ENCODE measurements at places on chromosomes 5 and 9.

DNA sequence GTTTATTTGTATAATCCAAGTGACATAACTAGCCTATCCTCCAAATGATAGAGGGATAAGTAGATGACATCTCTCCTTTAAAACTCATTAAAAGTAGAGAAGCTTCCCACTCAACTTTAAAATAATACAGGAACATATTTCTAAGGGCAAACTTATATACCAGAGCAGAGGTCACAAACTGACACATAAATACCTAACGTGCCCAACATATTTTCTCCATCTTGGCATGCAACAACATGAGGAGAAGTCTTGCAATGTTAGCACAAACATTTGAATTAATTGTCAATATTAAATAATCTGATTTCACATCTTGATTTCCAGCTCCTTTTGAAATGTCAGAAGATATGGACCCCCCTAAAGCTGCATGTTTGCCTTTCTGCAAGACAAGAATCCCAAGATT lies 335.0 kb downstream of the DEPDC1B start:
- DNase-seq, result no peak

- no peak for DNase-seq
Observed at GRCh38 chr9:93612796-93613154, 36.4 kb downstream of the PHF2 start.

GRCh38 chr9:132167192-132167591 lies 5.3 kb downstream of the NTNG2 start:
- DNase-seq, result no peak

GRCh38 chr5:64869419-64869818 lies 100.7 kb downstream of the CWC27 start:
- DNase-seq, result no peak

DNA sequence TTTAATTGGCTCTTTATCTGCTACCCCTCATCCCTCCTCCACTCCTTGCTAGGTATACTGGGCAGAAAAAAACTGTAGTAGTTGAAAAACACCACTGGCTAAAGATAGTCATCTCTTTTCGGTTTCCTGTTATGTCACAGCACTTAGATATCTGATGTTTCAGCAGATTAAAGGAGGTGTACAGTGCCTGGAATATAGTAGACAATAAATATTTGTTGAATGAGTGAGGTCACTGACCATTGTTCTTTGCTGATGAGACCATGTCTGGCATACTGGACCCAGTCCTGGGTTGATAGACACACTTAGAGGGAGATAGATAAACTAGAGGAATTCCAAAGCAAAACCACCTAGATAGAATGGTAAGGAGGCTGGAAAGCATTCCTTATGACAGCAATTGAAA lies 3.2 kb downstream of the GRPEL2 start:
- DNase-seq, result no peak

- DNase-seq, result no peak
Observed at GRCh38 chr5:102532123-102532522, 33.3 kb upstream of the SLCO6A1 start.

GRCh38 chr5:72522607-72523006 lies 15.4 kb upstream of the ZNF366 start:
- DNase-seq, result no peak

GRCh38 chr9:135103001-135103446 lies 15.6 kb downstream of the OLFM1 start:
- DNase-seq, result no peak

GRCh38 chr5:125813221-125813974 lies 609.8 kb upstream of the GRAMD2B start:
- no peak for DNase-seq

- DNase-seq, result no peak
Observed at GRCh38 chr5:147400126-147400809, 109.6 kb downstream of the DPYSL3 start.

DNA sequence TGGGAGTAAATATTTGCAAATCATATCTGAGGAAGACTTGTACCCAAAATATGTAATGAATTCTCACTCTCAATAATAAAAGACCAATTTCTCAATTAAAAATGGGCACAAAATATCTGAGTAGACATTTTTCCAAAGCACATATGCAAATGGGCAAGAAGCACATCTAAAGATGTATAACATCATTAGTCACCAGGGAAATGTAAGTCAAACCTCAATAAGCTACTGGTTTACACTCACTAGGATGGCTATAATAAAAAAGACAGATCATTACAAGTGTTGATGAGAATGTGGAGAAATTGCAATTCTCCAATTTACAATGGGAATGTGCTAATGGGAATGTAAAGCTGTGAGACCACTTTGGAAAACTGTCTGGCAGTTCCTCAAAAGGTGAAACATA lies 13.9 kb downstream of the PCSK5 start:
- no peak for DNase-seq

GRCh38 chr9:124352616-124353015 lies 62.6 kb downstream of the PSMB7 start:
- DNase-seq, result no peak

GRCh38 chr9:114500697-114501292 lies 4.5 kb downstream of the WHRN start:
- no peak for DNase-seq

GRCh38 chr5:123138774-123139173 lies 49.7 kb downstream of the PRDM6 start:
- DNase-seq, result no peak

- no peak for DNase-seq
Observed at GRCh38 chr9:7936163-7936562, 136.6 kb upstream of the DMAC1 start.

Measured in esophagus squamous epithelium (tissue), 5 donors.